CD4-positive, alpha-beta T cell treated with Interferon gamma for 1 hour (primary cell): ENCODE measurements at places on chromosomes 7 and 10.

GRCh38 chr7:22811746-22812280 lies 10.8 kb downstream of the TOMM7 start:
- DNase-seq = no peak

DNA sequence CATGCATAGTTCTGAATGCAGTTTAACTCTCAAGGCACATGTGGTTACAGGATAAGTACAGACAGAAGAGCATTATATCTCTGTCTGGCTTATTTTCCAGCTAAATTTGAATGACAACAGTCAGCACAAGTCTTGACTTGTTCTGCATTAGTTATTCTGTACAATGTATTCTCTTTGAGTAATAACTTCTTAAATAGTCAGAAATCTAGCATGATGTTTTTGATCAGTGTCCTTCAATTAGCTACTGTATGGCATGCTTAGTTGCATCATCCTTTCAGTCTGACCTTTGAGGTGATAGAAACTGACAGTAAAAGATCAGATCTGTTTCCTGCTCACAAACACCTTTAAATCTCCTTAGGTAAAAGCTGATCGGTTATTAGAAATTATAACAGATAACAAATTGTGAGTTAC lies 118.1 kb downstream of the ARL4A start:
- DNase-seq = no peak

DNA sequence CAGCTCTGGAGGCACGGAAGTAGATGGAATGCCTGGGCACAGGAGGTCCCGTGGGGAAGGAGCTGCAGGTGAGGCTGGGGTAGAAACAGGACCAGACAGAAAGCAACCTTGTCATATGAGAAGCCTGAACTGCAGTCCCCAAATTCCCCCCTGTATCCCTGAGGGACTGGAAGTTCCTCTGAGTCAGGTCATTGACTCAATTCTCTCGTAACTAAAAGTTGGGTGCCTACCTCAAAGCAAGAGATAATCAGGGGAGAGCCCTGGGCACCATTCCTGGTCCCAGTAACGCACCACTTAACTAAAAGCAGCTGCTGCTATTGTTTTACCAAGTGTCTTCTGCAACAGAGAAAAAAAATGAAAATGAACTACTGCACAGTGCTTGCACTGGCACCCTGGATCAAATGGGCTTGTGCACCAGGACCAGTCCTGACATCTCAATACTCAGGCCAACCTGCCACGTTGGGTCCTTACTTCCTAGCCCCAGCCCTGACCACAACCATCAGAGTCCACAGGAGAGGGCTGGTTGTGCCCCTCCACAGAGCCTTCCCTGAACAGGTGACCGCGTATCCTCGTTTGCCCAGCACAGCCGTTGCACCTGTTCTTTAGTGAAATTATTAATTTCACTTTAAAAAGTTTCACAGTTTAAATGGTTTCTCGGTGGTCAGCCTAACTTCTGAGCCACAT lies 79.3 kb downstream of the GRID1 start:
- no peak for DNase-seq

GRCh38 chr7:135459076-135459475 lies 50.8 kb downstream of the CNOT4 start:
- DNase-seq = no peak
